ENCODE measurements at places on chromosomes 12 and 14.

- no peak for DNase-seq
Observed at GRCh38 chr14:103030741-103031565, 26.4 kb downstream of the CDC42BPB start.

DNA sequence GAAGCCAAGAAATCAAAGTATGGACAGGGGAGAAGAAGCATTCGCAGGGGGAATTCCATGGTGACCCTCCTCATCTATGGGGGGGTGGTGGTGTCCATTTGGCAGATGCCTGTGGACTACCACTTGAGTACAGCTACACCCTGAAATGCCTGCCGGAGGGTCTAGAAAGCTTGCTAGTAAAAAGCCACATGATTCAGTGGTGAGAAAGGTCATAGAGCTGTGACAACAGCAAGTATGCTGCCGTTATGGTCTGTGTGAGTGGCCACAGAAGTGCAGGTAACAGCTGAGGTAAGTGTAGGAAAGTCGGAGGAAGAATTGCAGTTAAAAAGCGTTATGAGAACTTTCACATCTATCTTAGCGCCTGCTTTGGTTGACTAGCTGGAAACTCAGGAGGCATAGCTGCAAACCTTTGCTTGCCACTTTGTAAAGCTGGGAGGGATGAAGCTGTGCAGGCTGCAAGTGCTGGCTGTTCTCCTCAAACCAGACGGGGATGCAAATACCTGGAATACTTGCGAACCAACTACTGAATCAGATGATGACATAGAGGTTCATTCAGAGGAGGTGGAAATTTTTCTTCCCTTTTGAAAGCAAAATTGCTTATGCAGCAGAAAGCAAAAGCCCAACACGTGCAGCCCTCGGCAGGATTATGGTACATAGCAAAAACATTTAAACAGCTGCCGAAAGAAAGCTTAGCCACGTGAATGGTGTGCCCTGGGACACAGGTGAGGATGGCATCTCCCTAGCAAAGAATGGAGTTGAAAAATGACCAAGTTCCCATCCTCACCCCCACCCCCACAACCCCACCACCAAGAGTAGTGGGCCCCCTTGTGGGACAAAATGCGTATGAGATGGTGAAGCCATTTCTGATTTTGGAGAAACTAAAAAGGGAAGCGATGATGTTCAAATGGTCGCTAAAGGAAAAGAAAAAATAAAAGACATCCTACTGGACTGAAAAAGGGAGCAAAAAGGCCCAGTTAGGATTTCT lies 287.0 kb downstream of the RERGL start:
- no peak for DNase-seq

- no peak for DNase-seq
Observed at GRCh38 chr14:83163016-83163415, 1629.4 kb upstream of the SEL1L start.

GRCh38 chr12:13230500-13230899 lies 34.0 kb downstream of the EMP1 start:
- no peak for DNase-seq

DNA sequence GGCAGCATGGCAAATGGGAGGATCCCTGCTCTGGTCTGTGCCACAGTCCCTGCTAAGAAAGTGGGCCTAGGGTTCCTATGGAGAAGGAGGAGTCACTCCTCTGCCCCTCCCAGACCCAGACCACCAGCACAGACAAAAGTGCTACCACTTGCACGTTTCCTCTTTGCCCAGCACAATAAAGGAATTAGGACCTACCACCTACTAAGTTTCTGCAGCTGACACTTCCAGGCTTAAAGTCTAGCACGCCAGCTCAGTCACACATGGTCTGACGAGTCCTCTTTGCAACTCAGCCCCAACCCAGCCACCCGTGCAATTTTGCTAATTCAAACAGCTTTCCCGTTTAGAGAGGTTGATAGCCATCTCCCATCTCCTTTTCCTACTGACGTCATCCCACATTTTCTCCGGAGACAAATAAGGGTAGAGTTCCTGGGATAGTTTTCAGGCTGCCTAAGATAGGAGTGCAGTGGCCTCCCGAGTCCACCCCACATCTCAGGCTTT lies 66.2 kb upstream of the PTGR2 start:
- no peak for DNase-seq

GRCh38 chr14:24595073-24595808 lies 14.2 kb downstream of the GZMH start:
- no peak for DNase-seq

- no peak for DNase-seq
Observed at GRCh38 chr14:56487761-56488160, 91.8 kb upstream of the TMEM260 start.

DNA sequence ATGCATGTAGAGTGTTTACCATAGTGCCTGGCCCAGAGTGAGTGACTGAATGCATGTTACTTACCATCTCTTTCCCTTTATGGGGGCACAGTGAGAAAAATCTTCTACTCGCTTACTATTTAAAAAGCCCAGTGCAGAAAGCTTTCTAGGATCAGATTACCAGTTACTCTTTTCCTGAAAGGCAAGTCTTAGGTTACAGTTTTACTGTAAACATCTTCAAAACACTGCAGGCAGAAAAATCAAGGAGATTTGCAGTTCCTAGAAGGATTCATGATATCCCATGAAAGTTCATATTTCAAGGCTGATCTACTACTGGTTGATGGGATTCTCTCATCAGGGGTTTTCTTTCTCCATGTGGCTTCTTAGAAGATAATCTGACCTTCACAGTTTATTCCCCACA lies 29.3 kb upstream of the DAAM1 start:
- no peak for DNase-seq

GRCh38 chr14:55328317-55328716 lies 57.1 kb downstream of the FBXO34 start:
- DNase-seq = no peak

- DNase-seq = no peak
Observed at GRCh38 chr14:65800694-65801093, 388.2 kb downstream of the FUT8 start.

- DNase-seq = no peak
Observed at GRCh38 chr14:54471641-54472040, 17.1 kb downstream of the GMFB start.

GRCh38 chr14:82636426-82636825 lies 1102.8 kb upstream of the SEL1L start:
- no peak for DNase-seq

GRCh38 chr14:91927800-91928199 lies 19.7 kb downstream of the FBLN5 start:
- DNase-seq = no peak

DNA sequence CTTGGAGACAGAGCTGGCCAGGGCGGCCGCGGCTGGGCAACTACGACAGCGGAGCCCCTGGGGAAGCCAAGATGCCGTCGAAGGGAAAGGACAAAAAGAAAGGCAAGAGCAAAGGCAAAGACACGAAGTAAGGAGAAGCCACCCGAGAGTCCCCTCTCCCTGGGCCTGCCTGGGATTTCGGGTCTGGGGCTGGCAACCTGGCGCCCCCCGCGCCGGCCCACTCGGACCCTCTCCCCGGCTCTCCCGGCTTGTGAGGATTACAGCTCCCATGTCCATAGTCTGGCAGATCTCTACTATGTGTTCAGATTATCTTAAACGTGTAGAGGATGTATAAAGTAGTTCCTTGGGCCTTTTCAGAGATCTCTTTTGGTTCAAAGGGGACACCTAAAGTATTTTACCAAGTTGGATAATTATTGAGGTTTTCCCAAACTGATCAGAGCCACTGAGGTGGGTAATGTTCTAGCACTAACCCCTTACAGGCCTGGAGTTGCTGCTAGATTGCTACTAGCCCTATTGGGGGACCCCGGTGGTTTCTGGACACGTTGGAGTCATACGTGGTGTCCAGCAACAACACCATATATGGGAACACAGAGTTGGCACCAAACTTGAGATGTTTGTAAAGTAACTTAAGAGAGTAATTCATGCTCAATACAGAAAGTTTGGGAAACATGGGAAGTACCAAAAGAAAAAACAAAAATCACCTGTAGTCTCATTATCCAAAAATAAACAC lies 424 bp downstream of the BBOF1 start:
- no peak for DNase-seq

GRCh38 chr14:100039903-100040302 lies 25.3 kb upstream of the EVL start:
- no peak for DNase-seq

- DNase-seq = no peak
Observed at GRCh38 chr14:86858031-86858430, 1135.0 kb downstream of the GALC start.

- DNase-seq = no peak
Observed at GRCh38 chr14:56881181-56881580, 70.9 kb upstream of the OTX2 start.

DNA sequence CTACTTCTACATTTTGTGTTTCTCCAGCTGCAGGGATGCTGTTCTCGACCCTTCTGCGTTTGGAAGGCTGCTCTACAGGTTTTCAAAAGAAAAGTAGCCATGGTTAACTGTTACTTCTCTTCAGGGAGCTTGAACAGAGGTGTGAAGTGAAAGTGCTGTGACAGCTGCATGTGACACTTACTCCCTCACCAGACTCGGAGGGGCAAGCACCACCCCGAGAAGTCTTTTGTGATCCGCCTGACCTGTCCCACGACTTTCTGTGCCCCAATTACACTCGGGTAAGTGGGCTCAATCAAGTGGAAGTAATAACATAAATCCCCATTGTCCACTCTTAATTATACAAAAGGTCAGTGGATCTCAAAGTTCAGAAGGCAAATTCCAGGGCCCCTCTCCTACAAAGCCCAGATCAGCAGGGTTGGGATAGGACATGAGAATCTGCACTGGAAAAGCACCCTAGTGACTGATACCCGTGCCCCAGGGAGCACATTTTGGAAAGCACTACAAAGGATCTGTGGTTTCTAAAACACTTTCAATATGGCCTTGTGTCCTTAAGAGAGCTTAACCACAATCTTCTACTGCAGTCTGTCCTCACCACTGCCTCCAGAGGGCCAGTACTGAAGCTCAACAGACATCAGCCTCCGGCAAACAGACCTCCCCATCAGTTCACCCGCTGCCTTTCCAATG lies 11.5 kb downstream of the FICD start:
- DNase-seq = no peak

DNA sequence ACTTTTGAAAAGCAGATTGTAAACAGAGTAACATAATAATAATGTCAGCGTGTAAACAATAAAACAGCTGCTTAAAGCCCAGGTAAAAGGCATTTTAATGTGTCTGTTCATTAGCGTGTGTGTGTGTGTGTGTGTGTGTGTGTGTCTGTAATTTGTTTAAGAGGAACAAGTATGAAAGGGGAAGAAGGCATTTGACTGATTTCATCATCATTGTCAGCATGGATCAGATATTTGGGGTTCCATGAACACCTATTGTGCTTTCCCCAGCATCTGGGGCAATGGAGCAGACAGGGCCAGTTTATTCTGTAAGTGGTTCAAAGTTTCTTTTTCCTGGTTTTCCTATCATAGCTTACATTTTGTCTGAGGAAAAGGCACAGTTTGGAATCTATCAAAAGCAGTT lies 28.9 kb downstream of the SLC25A21 start:
- no peak for DNase-seq

GRCh38 chr12:120066341-120066740 lies 50.2 kb downstream of the RAB35 start:
- DNase-seq = no peak

DNA sequence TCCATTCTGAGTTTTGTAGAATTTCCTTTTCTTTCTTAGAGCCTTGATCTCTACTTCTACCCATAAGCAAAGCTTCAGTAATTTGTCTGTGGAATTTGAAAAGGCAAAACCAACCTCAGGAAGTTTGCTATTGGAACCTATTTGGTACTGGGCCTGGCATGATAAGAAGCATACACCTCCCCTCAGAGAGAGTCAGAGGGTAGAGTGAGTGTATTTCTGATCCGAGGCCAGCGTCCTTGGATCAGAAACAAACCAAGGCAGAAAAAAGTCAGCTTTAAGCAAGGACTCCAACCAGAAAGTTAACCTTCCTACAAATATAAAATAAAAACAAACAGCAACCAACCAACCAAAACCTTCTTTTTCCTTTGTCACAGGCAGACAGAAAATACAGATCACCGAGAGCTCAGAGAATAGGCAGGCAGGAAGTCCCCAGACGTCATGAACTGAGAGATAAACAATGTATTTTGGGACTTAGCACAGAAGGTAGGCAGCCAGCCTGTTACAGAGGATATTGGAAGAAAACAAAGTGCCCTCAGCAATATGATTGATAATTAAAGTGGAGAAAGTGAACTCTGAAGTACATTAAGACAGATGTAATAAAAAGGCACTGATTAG lies 141.5 kb downstream of the NEDD1 start:
- no peak for DNase-seq

DNA sequence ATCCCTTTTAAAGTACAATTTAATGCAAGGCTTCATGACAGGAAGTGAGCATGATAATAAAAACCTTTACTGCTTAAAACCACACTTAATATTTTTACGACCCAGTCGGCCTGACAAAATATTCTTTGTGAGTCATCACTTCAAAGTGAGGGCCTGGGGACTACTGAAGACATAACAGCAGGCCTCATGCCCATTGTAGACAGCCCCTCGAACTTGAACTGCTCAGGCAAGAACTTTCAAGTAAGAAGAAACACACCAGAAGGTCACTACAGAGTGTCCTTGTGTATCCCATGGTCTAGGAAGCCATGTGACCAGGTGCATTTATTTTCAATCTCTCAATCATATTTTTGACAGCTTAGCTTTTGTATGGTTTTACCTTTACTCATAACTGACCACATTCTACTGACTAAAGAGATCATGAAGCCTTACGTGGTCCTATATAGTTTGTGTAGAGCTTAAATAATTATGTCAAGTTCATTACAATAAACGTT lies 61.4 kb upstream of the MANSC4 start:
- no peak for DNase-seq

DNA sequence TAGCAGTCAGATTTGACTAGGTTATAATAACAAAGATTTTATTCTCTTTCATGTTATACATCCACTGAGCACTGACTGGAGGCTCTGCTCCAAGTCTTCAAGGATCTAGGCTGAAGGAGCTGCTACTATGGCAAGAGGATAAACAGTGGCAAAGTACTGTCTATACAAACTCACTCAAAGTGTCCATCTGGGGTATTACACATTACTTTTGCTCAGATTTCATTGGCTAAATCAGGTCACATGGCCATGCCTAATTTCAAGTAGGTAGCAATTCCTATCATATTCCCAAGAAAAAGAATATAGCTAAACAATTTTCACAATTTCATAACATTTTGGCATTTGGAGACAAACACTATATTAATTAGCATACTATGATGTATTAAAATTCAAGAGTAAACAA lies 40.9 kb downstream of the CDK17 start:
- DNase-seq = no peak

GRCh38 chr12:112340230-112340629 lies 42.0 kb downstream of the HECTD4 start:
- DNase-seq = no peak
